NCI-H774 (cell line): ENCODE measurements at places on chromosomes 3 and 15.

DNA sequence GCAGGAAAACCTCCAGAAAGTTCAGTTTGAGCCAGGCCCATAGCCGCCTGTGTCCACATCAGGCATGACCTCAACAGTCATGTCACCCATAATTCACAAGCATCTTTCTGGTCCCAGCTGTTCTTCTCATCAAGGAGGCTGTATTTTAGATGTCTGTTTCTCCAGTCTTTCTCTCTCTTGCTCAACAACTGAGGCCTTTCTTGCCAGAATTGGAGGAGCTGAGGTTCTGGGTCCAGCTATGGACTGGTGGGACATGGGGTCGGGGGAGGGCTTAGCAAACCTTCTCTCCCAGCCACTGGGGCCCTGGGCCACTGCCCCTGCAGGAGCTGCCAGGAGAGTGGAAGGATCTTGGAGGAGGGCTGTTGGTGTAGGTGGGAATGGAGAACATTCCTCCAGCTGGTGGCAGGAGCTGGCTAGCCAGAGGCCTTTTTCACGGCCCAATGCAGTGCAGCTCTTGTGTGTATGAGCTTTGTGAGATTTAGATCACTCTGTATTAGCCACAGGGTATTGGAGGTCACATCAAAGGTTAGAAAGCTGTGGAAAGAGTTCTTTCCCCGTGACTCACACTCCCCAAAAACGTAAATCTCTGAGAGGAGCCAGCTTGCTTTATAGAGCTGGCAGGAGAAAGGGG, 23.5 kb downstream of the MAGEF1 start:
- DNase-seq, result no peak

GRCh38 chr15:36961956-36962355, 138.4 kb downstream of the MEIS2 start:
- DNase-seq, result no peak

DNA sequence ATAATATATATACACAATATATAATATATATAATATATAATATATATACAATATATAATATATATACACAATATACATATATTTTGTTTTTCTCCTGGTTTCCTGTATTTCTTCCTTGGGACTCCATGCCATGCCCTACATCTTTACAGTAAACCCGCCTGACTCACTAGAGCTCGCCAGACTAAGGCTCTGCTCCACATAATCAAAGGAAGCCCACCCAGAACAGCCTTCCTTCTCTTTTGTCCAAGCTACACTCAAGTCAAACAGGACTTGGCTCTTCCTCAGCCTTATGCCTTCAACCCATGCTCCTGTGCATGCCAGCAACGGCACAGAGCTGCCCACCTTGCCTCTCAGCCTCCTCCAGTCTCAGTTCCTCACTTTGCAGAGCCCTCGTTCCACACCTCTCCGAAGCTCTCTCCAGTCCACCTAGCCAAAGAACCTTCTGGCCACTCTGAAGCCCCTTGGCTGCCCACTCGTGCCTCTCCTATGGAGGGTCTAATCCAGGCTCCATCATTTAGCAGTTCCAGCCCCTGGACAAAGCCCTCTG, 109.1 kb downstream of the RFTN1 start:
- DNase-seq, result no peak

DNA sequence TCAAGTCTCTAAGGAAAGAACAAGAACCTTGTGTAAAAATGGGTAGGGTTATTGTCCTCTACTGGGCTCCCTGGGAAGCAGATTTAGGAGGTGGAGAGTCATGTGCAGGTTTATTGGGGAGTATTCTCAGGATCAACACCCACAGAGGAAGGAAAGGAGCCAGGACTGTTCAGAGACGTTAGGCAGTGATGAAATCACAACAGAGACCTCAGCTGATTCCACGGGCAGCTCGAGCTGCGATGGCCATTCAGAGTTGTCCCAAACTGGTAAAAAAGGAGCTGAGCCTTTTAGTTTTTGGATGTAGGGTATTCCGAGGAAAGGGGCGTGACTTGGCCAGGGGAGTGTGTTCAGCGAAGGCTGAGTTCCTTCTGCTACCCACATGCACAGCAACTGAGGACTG, 85.0 kb downstream of the RORA start:
- no peak for DNase-seq

GRCh38 chr3:65005486-65005885, 317.7 kb upstream of the ADAMTS9 start:
- no peak for DNase-seq

- DNase-seq, result no peak
Measured at GRCh38 chr3:1374471-1374870, 281.6 kb downstream of the CNTN6 start.

DNA sequence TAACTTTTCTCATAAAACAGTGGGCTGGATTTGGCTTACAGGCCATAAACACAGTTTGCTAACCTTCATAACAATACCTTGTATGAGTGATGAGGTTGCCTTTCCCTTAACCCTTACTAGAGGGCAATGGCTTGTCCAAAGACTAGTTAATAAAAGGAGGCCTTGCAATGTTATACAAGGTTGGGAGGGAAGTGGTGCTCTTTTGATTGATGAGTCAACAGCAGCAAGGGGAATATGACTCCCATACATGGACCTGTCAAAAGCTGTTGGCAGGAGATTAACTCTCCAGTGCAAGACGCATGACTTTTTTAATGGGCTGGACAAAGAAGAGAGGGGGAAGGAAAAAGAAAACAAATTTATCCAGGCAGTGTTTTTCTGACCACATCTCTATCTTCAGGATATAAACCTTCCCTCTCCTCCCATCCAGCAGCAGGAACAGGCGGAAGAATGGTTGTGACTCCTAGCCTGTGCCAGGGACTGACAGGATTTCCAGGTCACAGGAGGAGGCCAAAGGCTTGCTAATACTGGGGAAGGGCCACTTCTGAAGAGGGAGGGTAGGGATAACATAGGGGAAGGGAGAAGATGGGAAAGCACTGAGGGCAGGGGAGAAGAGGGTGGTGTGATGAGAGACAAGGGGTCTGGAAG, 35.2 kb upstream of the ARL14 start:
- DNase-seq, result no peak

GRCh38 chr15:39433376-39433775, 147.5 kb upstream of the THBS1 start:
- DNase-seq, result no peak

DNA sequence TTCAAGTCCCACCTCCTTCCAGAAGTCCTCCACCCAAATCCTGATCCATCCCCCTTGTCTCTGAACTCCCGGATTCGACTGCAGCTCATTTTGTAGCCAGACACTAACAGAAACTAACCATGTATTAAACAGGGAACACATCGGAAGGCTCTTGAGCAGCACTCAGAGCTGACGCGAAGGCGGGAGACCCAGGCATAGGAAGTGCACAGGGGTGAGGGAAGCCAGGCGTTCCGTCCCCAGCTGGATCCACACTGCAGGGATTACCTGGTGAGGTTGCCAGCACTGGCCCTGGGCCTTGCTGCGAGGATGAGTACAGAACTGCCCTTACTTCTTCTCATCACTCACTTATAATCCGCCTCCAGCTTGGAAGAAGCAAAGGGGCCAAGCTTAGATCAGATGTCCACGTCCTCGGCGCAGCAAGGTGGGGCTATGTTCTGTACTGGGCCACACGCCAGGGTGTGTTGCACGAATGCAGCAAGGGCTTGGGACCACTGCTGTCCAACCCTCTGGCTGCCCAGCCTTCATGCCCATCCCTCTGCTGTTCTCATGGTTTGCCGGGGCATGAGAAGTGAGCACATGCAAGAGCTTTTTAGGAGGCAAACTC, 124.2 kb upstream of the SMAD3 start:
- DNase-seq, result no peak

DNA sequence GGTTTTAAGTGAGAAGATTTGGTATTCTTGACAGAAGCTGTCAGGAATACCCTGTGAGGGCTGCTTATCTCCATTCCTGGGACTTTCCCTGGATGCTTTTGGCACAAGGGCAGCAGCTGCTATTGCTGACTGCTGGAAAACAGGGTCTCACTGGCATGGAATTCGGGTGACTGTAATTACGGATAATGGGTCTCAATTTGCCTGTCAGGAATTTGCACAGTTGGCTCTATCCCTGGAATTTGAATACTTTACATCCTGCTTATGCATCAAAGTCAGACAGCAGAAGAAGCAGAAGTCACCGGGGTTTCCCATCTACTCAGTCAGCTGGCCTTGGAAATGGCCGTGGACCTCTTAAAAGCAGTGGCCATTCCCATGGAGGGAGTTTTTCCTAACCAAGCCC, 25.9 kb upstream of the AKAP13 start:
- no peak for DNase-seq

DNA sequence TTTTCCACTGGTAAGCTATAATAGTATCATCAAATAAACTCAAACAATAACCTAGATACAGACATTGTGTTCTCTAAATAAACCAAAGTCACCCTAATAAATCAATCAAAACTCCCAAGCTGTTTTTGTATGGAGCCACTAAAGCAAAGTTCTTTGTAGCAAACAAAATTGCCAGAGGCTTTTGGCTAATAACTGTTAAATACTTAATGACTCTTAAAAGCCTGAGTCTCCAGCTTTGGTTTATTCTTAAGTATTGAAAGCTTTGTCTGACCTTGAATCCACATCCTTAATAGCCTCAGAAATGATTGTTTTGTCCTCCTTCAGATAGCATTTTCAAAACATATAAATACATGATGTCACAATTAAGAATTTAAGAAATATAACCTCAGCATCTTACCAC, 725.3 kb downstream of the SI start:
- DNase-seq, result no peak

DNA sequence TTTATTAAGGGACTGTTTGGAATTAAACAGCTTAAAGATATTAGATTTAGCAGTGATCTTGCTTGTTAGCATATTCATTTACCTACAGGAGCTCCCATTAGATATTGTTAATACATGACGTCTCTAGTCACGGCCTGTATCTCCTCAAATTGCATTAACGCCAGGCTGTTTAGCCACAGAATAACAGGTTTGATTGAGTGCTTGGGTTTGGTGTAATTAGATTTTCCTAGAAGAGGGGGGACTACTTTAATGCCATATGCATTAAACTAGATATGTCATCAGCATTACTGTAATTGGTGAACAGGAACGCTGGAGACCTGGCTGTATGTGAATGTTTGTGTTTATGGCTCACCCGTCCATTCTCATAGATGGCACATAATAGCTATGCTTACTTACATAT, 841.4 kb upstream of the NR2F2 start:
- DNase-seq, result no peak

- no peak for DNase-seq
Measured at GRCh38 chr3:183178833-183179549, 16.5 kb upstream of the LAMP3 start.

- DNase-seq, result no peak
Measured at GRCh38 chr3:105538483-105538882, 171.8 kb downstream of the ALCAM start.

DNA sequence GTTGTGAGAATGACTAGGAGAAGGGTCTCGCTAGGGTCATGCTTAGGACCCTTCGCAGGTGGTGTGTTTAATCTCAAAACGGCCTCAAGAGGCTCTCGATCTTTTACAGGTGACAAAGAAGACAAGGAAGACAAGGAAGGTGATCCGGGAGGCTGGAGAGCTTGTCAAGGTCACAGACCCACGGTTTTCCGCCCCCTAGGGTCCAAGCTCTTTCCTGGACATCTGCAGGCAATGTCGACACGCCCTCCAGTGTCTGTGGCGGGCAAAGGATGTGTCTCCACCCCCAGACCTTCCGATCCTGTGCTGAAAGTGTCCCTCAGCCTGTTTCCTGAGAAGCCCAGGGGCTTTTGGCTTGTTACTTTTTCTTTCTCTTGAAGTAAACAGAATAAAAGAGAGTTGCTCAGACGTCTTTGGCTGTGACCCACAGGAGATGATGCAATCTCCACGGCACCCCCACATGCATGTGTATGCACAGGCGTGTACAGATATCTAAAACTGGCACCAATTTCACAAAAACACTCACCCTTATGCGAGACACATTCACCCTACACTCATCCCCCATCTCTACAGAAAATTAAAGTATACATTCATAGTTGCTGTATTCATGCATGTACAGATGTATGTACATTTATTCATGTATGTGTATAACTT, 108.8 kb downstream of the KLF13 start:
- DNase-seq, result peak; percentile 20

GRCh38 chr3:128217702-128218547, 64.6 kb downstream of the EEFSEC start:
- DNase-seq, result no peak
